Tracheal epithelial cell (primary cell): ENCODE measurements at places on chromosomes 3 and 15. TPM values are rescaled to one million over a fixed set of nuclear protein-coding genes. Genes with fewer than 3 reads are reported as not detected.

The CTDSPL gene
- 61.4 and 162 TPM in 2 replicates for total RNA-seq

The MFN1 gene
- 38.8 and 46.5 TPM in 2 replicates for total RNA-seq

The SCAANT1 gene
- not detected in 2 replicates for total RNA-seq

The MUC20 gene
- 1.7 TPM in 2 replicates for total RNA-seq

The KIF23 gene
- 2.8 and 4.6 TPM in 2 replicates for total RNA-seq

The DYNLT2B gene
- 13.0 and 17.5 TPM in 2 replicates for total RNA-seq

The IL5RA gene
- total RNA-seq, result not detected in 2 replicates

The TGM5 gene
- total RNA-seq, result 0.21 and 0.48 TPM in 2 replicates

The OR5K2 gene
- not detected in 2 replicates for total RNA-seq

The SPTBN5 gene
- total RNA-seq, result 0.43 and 0.48 TPM in 2 replicates

The SLC6A1 gene
- total RNA-seq, result not detected in 2 replicates

The CEP19 gene
- total RNA-seq, result 0.72 and 1.9 TPM in 2 replicates

The MESP1 gene
- total RNA-seq, result under 0.01 and 0.43 TPM in 2 replicates

The SHF gene
- total RNA-seq, result 1.5 and 1.7 TPM in 2 replicates

The SLC12A6 gene
- total RNA-seq, result 10.4 and 16.6 TPM in 2 replicates

The RASL12 gene
- total RNA-seq, result not detected in 2 replicates

The XIRP1 gene
- total RNA-seq, result under 0.01 TPM in 1 of 2 replicates, not detected in the other

The LRRC2 gene
- under 0.01 TPM in 1 of 2 replicates, not detected in the other for total RNA-seq

The TEX55 gene
- total RNA-seq, result not detected in 2 replicates

The SPSB4 gene
- under 0.01 TPM in 1 of 2 replicates, not detected in the other for total RNA-seq

The LRRC31 gene
- total RNA-seq, result 0.24 TPM in 1 of 2 replicates, not detected in the other

The GRIP2 gene
- total RNA-seq, result not detected in 2 replicates

The GOLGA8G gene
- under 0.01 TPM in 1 of 2 replicates, not detected in the other for total RNA-seq

The TJP1 gene
- 56.7 and 78.8 TPM in 2 replicates for total RNA-seq

The GRAMD2A gene
- 1.9 and 9.0 TPM in 2 replicates for total RNA-seq

The PRSS50 gene
- not detected in 2 replicates for total RNA-seq

The GPR149 gene
- total RNA-seq, result not detected in 2 replicates
